ENCODE measurements at places on chromosomes 1 and 21. TPM values are rescaled to one million over a fixed set of nuclear protein-coding genes. Genes with fewer than 3 reads are reported as not detected.
A peak's percentile ranks its signal among the peaks of the same experiment; 100 is the strongest.

- no peak overlapping the region for H3K4me3 ChIP-seq
- no peaks in the 10 kb centered on the region for H3K27me3 ChIP-seq
- no peaks in the 10 kb centered on the region for H3K4me1 ChIP-seq
These were observed 52.5 kb downstream of the NMNAT2 start for GRCh38 chr1:183365676-183366075.

DNA sequence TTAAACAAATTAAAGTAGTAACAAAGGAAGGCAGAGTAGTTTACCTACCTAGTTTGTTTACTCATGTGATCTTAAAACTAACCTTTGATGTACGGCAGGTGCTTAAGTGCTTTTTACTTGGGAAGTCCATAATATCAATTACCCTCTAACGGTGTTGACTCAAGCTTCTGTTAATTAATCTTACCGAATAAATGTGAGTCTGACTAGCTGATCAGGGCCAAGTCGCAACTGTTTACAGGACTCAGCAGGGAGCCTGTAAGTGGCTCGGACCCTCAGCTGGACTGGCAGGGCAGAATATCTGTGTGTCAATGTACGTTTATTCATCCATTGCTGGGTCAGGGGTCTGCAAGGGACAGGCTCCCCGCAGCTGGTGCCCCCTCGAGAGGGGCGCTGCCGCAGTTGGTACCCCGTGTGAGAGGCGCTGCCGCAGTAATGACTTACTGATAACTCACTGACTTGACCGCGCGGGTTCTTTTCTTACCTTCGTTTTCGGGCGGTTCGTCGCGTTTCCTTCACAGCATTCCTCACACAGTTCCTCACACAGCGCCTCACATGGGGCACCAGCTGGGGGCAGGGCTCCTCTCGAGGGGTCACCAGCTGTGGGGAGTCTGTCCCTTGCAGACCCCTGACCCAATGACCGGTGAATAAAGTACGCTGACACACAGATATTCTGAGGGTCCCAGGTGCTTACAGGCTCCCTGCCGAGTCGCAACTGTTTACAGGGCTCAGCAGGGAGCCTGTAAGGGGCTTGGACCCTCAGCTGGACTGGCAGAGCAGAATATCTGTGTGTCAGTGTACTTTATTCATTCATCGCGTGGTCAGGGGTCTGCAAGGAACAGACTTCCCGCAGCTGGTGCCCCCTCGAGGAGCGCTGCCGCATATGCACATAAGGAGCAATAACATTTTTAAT lies 3.0 kb downstream of the FMO1 start:
- H3K27me3 ChIP-seq, result peaks cover 8% of the 10 kb centered on the region
- peak overlapping the region; percentile 48 for H3K4me3 ChIP-seq
- H3K4me1 ChIP-seq, result peaks cover 9% of the 10 kb centered on the region
- no peaks in the 10 kb centered on the region for H3K36me3 ChIP-seq
- no peak for DNase-seq
- no peak overlapping the region for H3K27ac ChIP-seq

DNA sequence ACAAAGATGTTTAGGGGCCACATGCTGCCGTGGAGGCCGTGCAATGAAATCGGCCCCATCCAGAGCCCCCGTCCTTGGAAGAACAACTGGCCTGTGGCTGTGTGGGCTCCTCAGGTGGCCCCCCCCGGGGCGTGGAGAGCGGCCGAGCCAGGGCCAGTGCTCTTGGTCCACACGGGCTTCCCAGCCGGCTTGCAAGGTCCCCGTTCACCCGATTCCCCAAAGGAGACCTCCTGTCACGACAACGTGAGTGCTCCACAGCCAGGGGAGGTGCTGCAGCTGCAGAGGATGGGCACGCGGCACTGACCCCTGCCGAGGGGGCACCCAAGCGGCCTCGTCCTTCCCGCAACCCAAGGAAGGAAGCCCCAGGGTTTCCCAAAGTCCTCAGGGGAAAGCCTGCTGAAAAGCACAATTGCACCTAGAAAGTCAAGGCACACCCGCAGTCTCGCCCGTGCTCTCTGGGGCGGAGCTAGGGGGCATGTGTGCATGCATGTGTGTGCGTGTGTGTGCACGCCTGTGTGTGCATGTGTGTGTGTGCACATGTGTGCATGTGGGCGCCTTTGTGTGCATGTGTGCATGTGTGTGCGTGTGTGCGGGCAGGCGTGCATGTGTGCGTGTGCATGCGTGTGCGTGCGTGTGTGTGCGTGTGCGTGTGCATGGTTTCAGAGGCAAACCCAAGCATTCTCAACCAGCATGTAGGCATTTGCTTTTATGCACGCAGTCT lies 48.2 kb downstream of the SLX9 start:
- H3K4me3 ChIP-seq, result no peak overlapping the region
- no peaks in the 10 kb centered on the region for H3K36me3 ChIP-seq
- no peak for DNase-seq
- H3K27me3 ChIP-seq, result no peaks in the 10 kb centered on the region
- no peaks in the 10 kb centered on the region for H3K4me1 ChIP-seq

DNA sequence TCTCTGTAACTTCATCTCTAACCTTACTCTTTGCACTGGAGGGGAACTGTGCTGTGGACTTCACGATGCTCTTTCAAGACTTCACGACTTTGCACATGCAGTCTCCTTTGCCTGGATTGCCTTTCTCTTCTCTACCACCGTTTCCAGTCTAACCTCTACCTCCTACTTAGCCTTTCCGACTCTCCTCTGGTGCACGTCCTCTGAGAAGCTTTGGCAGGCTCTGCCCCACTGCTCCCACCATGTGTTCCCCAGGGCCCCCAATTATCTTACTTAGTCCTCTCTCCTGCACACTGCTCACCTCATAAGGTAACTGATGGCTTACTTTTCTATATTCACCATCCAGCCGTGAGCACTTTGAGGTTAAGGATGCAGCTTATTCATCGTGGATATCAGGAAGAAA lies 101.7 kb upstream of the GJB5 start:
- no peak overlapping the region for H3K4me3 ChIP-seq
- no peak overlapping the region for H3K27ac ChIP-seq
- H3K36me3 ChIP-seq, result no peaks in the 10 kb centered on the region
- H3K4me1 ChIP-seq, result no peaks in the 10 kb centered on the region

DNA sequence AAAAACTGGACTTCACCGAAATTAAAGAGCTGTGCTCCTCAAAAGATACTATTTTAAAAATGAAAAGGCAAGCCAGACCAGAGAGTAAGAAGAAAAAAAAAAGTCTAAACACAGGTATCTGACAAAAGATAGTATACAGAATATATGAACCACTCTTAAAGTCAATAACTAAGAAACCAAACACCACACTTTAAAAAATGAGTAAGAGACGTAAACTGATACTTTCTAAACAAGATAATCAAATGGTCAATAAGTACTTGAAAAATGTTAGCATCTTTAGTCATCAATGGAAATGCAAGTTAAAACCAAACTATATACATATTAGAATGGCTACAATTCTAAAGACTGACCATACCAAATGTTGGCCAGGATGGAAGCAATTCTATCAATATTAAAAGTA lies 77.6 kb downstream of the EVI5 start:
- H3K4me3 ChIP-seq, result no peak overlapping the region
- no peaks in the 10 kb centered on the region for H3K4me1 ChIP-seq
- no peak for DNase-seq
- no peak overlapping the region for H3K27ac ChIP-seq
- no peaks in the 10 kb centered on the region for H3K27me3 ChIP-seq
- no peaks in the 10 kb centered on the region for H3K36me3 ChIP-seq

DNA sequence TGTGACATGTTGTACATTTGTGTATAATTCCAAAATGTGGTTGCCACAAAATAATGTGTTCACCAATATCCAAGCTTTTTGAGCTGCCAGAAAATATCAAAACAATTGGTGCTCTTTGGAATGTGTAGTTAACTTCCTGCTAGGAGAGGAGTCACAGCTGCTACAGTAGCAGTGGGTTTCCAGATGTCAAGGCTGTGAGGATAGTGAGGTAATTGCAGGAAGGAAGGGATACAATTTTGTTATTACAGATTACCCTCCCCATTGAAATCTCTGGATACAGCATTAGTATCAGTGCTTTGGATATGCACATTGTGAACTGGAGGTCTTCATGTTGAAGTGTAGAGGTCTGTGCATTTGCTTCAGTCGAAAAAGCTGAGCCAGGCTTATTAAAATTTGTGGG lies 253.2 kb downstream of the PTPRC start:
- no peaks in the 10 kb centered on the region for H3K36me3 ChIP-seq
- no peaks in the 10 kb centered on the region for H3K4me1 ChIP-seq
- no peak overlapping the region for H3K27ac ChIP-seq
- DNase-seq, result no peak
- no peaks in the 10 kb centered on the region for H3K27me3 ChIP-seq

- H3K4me3 ChIP-seq, result no peak overlapping the region
- H3K4me1 ChIP-seq, result no peaks in the 10 kb centered on the region
- DNase-seq, result no peak
- no peak overlapping the region for H3K27ac ChIP-seq
- no peaks in the 10 kb centered on the region for H3K36me3 ChIP-seq
These were observed 27.7 kb upstream of the ELAVL4 start for GRCh38 chr1:50080904-50081586.

- no peaks in the 10 kb centered on the region for H3K4me1 ChIP-seq
- H3K36me3 ChIP-seq, result no peaks in the 10 kb centered on the region
These were observed 130.1 kb downstream of the ADAMTS1 start for GRCh38 chr21:26715116-26715515.

The TDRD5 gene
- total RNA-seq, result not detected

GRCh38 chr1:53086491-53087070 lies 24.6 kb downstream of the PODN start:
- no peaks in the 10 kb centered on the region for H3K4me1 ChIP-seq
- no peaks in the 10 kb centered on the region for H3K27me3 ChIP-seq
- no peaks in the 10 kb centered on the region for H3K36me3 ChIP-seq
- H3K4me3 ChIP-seq, result no peak overlapping the region
- no peak for DNase-seq

The G0S2 gene
- 1.2 TPM for total RNA-seq

GRCh38 chr21:27408826-27409225 lies 441.9 kb upstream of the ADAMTS5 start:
- H3K36me3 ChIP-seq, result no peaks in the 10 kb centered on the region
- no peak for DNase-seq
- H3K4me3 ChIP-seq, result no peak overlapping the region
- no peak overlapping the region for H3K27ac ChIP-seq
- no peaks in the 10 kb centered on the region for H3K4me1 ChIP-seq

The CTH gene
- total RNA-seq, result 2.9 TPM

The FAM229A gene
- 32.2 TPM for total RNA-seq

DNA sequence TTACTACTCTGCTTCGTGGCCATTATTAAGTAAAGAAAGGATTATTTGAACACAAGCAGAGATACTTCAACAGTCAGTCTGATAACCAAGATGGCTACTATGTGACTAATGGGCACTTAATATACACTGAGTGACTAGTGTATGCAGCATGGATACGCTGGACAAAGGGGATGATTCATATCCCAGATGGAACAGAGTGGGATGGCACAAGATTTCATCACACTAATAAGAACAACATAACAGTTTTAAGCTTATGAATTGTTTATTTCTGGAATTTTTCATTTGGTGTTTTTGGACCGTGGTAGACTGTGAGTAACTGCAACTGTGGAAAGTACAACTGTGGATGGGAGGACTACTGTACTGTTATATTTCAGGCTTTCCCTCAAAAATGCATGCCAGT lies 9.4 kb downstream of the ZCCHC17 start:
- H3K27me3 ChIP-seq, result no peaks in the 10 kb centered on the region
- no peak overlapping the region for H3K27ac ChIP-seq
- H3K36me3 ChIP-seq, result peaks cover 11% of the 10 kb centered on the region
- H3K4me3 ChIP-seq, result no peak overlapping the region
- no peaks in the 10 kb centered on the region for H3K4me1 ChIP-seq

The S100A13 gene
- 5.2 TPM for total RNA-seq

The EXTL1 gene
- 0.19 TPM for total RNA-seq
